ENCODE measurements at places on chromosomes 7 and 10. TPM values are rescaled to one million over a fixed set of nuclear protein-coding genes. Genes with fewer than 3 reads are reported as not detected.

- DNase-seq, result no peak
Measured at GRCh38 chr7:127600885-127601284, 7.3 kb downstream of the FSCN3 start.

DNA sequence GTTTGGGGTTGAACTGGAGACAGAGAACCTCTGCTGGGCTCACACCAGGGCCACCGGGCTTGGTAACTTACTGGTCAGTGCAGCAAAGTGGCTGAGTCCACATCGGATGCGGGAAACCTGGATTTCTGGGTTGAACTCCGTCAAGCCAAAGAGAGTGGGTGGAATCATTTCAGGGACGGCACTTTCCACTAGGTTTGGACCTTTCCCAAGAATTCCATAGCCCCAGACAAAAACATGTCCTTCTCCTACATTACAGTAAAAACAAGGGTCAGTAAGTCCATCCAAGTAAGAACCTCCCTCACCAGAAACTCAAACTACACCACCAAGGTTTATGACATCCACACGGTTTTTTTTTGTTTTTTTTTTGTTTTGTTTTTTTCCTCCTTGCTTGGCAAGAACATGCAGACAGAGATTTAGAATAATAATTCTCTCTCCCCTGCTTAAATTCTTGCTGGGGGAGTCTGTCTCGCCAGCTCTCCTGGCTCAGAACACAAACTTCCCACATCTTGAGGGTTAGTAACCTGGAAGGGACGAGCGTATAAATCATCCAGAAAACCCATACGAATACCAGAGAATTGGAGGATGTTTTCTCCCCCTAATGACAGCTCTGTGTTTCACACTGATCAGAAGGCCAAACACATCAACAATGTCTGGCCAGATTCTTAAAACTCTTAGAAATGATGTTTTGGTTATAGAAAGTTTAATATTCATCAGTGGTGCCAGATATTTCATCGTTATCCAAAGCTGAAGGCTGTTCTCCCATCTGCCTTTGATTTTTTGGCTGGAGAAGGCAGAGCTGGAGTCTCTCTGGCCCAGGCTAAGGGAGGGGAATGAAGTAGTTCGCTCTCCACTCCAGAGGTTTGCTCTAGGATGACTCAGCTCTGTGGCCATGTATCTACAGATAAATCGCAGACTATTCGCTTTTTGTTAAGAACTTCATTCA lies 17.5 kb downstream of the RCC1L start:
- DNase-seq, result peak; percentile 38

DNA sequence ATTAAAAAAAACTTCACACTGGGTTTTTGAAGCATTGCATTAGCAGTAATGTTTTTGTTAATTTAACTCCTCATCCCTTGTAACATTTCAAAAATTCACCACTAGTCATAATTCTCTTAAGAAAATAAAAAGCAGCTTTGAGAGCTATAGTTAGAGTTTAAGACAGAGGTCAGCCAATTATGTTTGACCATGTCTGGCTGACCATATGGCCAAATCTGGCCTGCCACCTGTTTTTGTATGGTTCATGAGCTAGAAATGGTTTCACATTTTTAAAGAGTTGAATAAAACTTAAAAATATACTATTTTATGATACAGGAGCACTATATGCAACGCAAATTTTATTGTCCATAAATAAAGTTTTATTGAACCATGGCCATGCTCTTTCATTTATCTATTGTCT lies 73.0 kb upstream of the LRRTM3 start:
- no peak for DNase-seq

- DNase-seq, result no peak
Measured at GRCh38 chr10:100960251-100960650, 9.1 kb upstream of the SEMA4G start.

GRCh38 chr7:139186146-139186545 lies 44.9 kb upstream of the UBN2 start:
- no peak for DNase-seq

- DNase-seq, result no peak
Measured at GRCh38 chr7:32215697-32216096, 145.5 kb upstream of the PDE1C start.

GRCh38 chr10:42177077-42177792 lies 461.1 kb downstream of the ZNF33B start:
- DNase-seq, result no peak

DNA sequence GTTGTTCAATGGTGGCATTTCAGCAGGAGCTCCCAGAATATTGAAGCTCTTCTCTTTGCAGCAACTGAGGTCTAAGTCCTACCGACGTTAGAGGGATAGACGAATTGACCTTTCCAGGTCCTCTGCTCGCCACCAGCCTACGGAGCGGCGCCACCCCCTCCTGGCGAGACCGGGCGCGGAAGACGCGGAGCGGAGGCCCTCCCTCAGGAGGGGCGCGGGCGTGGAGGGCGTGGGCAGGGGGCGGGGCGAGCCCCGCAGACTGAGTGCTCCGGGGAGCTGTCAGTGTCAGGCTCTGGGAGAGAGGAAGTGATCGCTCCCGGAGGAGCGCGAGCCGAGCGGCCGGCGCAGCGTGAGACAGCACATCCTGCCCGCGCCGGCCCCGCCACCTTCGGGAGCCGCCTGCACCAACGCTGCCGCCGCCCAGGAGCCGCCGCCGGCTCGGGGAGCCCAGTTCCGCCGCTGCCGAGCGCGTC lies at the start of gene DYNC1I1:
Gene DYNC1I1 (plus strand): TSS at position 257 of the 473 bp plus-strand sequence. CDS start 32,176 bp downstream, outside the sequence.
- peak; percentile 73 for DNase-seq

GRCh38 chr7:41039981-41040380 lies 662.9 kb downstream of the INHBA start:
- no peak for DNase-seq

- DNase-seq, result no peak
Measured at GRCh38 chr7:75880242-75880641, 1.4 kb downstream of the RHBDD2 start.

- DNase-seq, result no peak
Measured at GRCh38 chr7:152579070-152579469, 96.9 kb downstream of the XRCC2 start.

DNA sequence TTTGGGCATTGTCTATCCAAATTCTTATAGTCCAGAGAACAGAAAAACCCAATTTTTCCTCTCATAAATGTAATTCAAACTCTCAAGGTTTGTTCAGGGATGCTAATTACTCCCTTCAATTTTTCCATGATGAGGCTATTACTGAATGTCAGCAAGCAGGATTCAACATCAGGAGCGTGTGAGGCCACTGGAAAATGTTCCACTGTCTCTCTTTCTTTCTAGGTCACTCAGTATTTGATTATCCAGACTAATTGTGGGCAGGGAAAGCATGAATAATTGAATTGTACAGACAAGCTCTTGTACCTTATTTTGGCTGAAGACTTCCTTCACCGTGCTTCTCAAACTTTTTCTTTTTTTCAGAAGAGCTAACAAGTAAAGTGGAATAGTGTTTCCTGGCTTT lies 30.7 kb downstream of the THNSL1 start:
- no peak for DNase-seq

- DNase-seq, result peak; percentile 51
Measured at GRCh38 chr7:128829391-128830166, 627 bp upstream of the FLNC start.

Gene TUBB8
- total RNA-seq, result 0.24 TPM

Gene KIF20B
- total RNA-seq, result 10.4 TPM

Gene ZNRF2
- total RNA-seq, result 17.3 TPM

Gene ASL
- total RNA-seq, result 20.0 TPM

Gene ANKRD2
- total RNA-seq, result not detected

Gene HOGA1
- total RNA-seq, result 5.1 TPM

Gene EEPD1
- 9.9 TPM for total RNA-seq

Gene OR6V1
- total RNA-seq, result 1.7 TPM

Gene SCART1
- total RNA-seq, result 2.9 TPM
